Activated T-helper 1 cell treated with anti-CD3 and anti-CD28 coated beads, Interleukin-2, amount 50 U/mL, for 16 hours (primary cell): ENCODE measurements at places on chromosomes 6 and 20.

GRCh38 chr6:87210979-87211378 lies 55.6 kb downstream of the ZNF292 start:
- no peak for DNase-seq

- no peak for DNase-seq
Measured at GRCh38 chr20:9160757-9161156, 91.9 kb downstream of the PLCB4 start.

- DNase-seq, result peak; percentile 64
Measured at GRCh38 chr20:59403261-59403961, 103.0 kb downstream of the EDN3 start.

DNA sequence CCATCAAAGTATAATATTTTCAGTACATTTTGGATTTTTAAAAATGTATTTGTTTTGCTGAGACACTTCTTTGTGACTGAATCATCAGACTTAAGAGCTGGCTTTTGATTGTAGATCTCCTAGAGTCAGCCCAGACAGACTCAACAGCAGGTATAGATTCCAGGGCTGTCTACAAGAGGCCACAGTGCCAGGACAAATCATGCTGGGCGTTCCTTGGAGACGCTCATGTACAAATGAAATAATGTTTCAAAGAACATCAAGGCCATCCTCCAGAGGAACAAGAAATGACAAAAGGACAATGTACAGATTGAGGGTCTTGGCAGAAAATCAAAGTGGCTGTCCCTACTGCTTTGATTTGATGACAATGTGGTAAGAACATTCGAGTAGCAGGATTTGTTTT lies 369.3 kb downstream of the GRIK2 start:
- DNase-seq, result no peak

- no peak for DNase-seq
Measured at GRCh38 chr20:50546729-50547314, 36.6 kb downstream of the PTPN1 start.

DNA sequence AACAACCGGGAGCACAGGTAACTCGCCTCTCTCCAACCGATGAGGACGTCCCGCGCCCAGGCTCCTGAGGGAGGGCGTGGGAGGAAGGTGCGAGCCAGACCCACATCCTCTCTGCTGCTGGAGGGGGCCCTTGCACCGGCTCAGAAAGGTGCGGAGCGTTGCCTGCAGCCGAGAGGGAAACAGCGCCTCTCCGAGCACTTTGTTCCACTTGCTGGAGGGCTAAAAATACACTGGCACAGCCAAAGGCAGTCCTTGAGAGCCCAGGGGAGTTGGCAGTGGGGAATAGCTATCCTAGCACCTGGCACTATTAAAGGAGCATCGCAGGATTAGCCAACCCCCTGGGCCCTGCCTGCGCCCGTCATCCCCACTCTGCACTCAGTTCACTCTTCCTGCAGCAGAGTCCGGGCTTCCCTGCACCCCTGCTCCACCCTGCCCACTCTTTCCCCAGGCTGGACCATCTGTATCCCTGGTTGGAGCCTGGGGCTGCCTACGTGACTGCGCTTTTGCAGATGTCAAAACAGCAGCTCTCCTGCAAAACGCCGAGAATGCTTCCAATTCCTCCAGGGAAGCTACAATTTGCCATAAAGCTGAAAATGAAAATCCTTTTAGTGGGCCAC lies 108.9 kb downstream of the SNX5 start:
- DNase-seq, result no peak

DNA sequence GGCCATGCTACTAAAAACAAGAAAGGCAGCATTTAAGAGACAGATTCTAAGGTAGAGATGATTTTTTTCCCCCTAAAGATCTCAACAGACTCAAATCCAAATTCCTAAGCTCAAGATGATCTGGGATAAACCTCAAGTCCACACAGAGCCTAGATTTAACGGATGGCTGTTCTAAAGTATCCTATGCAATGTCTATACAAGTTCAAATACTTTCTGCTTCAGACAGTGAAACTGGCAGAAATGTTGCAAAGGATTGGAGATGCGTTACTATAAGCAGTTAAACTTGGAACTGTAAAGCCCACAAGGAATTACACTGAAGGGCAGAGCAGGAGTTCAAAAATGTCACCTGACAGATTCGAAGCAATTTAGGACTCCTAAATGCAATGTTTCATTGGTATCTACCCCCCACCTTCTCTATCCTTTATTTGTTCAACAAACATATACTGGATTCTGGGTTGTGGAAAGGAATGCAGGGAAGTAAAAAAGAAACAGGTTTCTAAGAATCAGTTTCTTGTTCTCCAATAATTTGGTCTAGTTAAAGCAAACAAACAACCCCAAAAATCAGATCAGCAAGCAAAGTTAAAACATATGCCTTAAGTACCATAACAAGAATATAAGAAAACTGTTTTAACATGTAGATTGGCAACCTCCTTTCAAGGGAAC lies 1.6 kb downstream of the DNAAF9 start:
- DNase-seq, result no peak

DNA sequence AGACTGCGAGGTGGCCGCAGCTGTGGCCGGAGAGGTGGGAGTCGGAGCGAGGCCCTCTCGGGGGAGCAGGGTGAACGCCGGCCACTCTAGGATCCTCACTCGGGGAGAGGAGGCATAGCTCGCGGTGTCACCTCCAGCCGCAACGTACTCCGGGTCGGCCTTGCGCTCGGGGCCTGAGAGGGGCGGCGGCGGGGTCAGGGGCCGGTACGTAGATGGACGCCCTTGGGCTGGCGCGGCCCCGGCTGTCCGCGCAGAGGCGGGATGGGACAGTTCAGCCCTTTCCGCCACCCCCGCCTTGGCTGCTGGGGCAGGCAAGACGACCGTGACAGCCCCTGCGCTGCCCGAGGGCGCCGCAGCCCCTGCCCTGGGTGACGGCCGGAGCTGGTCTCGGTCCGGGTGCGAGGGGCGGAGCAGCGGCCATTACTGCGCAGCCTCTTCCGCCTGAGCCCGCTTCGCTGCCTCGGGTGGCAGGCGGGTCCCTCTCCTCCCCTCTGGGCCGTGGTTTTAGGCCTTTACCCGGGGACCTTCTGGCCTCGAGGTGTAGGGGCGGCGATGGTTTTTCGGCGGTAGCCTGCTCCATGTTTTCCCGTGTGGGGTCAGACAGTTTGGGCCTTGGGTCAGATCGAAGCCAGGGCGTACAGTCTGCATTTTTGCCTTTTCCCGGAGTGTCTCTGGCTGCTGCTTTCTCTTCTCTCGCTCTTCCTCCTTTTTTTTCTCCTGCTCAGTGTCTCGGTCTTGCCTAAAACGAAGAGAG lies 405 bp downstream of the RNF146 start:
- DNase-seq, result peak; percentile 19

DNA sequence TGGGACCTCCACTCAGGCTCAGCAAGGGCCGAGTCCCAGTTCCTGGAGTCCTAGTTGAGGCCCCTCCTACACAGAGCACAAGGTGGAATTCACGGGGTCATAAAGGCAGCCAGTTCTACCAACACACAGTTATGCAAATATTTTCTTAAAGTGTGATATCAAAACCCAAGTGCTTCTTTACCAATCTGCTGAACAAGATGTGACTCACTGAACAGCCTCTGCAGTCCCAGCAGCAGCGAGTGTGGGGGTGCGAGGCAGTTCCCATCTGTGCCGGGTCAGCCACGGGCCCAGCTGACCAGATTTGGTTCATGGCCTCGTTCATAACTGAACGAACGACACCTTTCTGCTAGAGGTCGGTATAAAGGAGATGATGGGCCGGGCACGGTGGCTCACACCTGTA lies 4.5 kb upstream of the TCEA2 start:
- DNase-seq, result no peak

DNA sequence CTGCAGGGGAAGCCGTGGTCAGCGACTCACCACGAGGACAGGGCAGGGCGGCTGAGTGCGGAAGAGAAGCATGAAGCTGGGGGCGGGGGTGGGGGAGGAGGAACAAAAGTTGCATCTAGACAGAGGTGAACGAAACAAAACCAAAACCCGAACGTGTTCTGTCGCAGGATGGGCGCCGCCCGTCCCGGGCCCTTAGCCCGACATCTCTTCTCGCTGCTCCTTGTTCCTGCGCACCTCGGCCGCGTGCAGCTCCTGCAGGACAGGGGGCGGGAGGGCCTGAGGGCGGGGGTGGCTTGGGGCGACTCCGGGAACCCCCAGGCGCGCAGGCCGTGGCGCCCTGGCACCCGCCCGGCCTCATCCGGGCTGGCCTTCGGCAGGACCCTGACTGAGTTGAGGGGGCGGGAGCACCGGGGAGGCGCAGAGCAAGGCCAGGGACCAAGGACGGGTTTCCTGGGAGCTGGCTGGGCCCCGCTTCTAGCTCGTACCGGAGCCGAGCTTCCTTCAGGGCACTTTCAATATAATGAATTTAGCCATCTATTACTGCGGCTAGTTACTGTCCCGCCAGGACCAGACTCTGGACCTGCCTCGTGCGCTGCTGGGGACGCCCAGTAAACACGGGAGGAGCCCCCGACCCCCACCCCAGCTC lies 12.0 kb downstream of the STMN3 start:
- DNase-seq, result no peak

DNA sequence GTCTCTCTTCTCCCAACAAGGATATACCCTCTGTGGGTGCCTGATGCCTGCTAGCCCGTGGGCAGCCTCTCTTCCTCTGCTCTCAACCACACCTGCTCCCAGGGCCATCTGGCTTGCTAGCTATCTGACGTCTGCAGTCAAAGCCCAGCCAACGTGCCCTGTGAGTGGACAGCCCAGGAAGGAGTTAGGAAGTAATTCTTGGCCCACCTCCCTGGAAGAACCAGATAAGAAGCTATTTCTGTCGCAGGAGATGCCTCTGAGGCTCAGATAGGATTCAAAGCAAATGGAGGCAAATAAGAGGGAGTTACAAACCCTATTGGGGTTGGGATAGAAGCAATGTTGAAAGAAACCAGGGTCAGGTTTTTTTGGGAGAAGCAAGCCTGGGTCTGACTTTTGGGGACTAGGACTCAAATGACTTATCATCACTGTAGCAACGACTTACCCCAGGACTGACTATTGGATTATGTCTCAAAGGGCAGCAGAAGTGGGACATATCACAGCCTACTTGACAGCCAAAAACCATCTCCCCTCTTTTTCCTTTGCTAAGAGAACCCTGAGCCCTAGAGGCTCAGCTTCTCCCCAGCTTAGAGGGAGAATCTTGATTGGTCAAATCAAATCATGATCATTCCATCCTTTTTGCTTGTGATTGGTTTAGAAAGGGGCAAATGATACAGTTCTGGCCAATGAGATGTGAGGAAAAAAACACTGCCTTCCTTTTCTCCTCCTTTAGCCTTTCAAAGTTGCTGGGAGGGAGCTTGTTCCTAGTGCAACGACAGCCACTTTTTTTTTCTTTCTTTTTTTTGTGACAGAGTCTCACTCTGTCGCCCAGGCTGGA lies 18.0 kb upstream of the CDK5RAP1 start:
- no peak for DNase-seq

DNA sequence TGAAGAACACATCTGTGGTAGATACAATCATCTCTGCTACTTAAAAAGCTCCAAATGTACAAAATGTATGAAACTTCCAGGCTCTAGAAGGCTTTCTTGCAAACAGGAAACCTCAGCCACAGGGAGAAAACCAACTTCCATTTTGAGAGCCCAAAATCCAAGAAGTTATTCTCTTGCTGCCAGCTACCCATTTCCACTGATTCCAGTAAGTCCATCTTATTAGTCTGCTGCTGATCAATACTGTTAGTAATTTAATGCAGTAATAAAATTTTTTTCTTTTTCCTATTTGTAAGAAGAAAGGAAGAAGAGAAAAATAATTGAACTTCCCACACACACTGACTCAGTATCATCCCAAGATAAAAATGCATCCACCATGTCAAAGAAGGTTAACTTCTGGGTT lies 169.5 kb downstream of the TASP1 start:
- DNase-seq, result no peak

- no peak for DNase-seq
Measured at GRCh38 chr6:30041821-30042220, 19.2 kb upstream of the POLR1H start.

GRCh38 chr6:99309557-99309956 lies 39.9 kb downstream of the FAXC start:
- no peak for DNase-seq

GRCh38 chr6:138387577-138388368 lies 10.1 kb downstream of the SMIM28 start:
- no peak for DNase-seq

DNA sequence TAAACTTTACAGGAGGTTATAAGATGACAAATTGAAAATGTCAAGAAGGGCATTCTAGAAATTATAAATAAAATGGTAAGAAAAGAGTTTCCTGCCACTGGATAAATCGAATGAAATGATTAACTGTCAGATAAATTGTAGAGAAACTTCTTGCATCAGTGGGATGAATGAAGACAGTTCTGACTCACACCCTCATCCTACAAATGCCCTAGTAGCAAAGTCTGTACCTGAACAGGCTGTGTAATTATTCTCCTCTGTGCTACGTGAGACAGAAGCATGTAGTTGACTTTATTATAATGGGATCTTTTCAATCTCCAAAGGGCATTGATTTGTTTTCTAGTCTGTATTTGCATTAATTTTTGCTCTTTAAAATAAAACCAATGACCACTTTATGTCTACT lies 47.3 kb downstream of the IYD start:
- no peak for DNase-seq
